PC-9 (cell line): ENCODE measurements at places on chromosomes 2 and 18. TPM values are rescaled to one million over a fixed set of nuclear protein-coding genes. Genes with fewer than 3 reads are reported as not detected.

DNA sequence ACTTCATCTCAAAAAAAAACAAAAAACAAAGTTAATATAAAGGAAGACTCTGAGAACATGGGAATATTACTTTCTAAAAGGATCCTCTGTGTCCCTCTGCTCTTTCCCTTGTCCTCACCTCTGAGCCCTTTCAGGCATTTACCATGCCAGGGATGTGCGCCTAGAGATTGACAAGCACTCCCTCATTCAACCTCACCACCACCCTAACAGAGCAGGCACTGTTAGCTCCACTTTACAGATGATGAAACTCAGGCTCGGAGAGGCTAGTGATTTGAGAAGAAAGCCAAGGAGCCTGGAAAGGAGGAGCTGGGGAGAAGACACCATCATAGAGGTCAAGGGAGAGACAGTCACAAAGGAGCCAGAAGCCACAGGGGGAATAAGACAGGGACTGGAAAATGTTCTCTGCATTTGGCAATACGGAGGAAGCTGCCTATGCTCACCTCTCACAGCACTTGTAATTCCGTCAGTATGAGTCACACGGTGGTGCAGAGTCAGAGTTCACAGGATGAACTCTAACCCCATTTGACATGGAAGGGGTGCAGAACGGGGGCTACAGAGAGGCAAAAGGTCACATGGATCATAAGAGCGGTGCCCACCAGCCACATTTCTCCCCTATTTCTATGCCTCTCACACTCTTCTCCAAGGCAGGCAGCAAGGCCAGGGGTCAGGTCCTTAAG is 101.8 kb upstream of the NFU1 start:
- H3K4me1 ChIP-seq = peaks cover 38% of the 10 kb centered on the region
- no peak overlapping the region for H3K4me3 ChIP-seq
- H3K27ac ChIP-seq = peak overlapping the region; percentile 62
- H3K36me3 ChIP-seq = peaks cover 30% of the 10 kb centered on the region; the same call in 1 of the 2 replicates

- no peaks in the 10 kb centered on the region for H3K27me3 ChIP-seq
- H3K4me1 ChIP-seq = no peaks in the 10 kb centered on the region
- no peak for DNase-seq
- no peaks in the 10 kb centered on the region for H3K36me3 ChIP-seq
- no peak overlapping the region for H3K4me3 ChIP-seq
These were observed 50.1 kb upstream of the GAREM1 start for GRCh38 chr18:32520771-32521170.

- H3K27me3 ChIP-seq = no peaks in the 10 kb centered on the region
- DNase-seq = peak; percentile 48
- H3K27ac ChIP-seq = no peak overlapping the region
These were observed 219.8 kb upstream of the PARD3B start for GRCh38 chr2:204325468-204325867.

DNA sequence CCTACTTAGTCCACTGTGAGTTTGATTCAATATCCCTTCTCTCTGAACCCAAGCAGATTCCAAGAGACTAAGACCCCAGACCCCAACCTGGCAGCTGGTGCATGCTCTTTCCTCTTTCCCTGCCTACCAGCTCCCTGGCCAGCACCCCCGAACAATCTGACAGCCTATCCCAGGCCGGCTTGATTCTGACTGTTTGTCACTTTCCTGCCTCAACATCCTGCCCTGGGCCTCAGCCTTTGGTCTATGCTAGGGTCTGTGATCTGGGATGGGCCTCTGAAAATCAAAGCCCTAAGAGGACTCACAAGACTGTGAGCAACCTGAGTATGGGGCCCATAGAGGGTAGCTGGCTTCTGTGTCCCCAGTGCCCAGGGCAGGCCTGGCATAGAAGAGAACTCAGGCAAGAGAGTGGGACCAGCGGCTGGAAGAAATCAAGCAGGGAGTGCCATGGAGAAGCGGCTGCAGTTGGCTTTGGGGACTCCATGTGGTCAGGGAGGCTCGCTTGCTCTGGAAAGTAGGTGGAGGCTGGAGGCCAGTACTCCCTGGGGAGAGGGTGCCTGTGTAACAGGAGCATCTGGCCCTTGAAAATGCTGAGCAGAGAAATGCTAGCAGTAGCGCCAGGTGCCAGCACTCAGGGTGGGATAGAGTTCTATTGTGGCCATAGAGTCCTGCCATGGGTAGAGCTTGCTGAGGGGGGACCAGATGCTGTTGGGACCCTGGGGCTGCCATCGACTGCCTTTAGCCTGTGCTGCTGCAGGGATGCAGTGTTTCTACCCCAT is 343.9 kb downstream of the DYSF start:
- H3K27ac ChIP-seq = no peak overlapping the region
- no peak overlapping the region for H3K4me3 ChIP-seq
- DNase-seq = no peak
- H3K27me3 ChIP-seq = no peaks in the 10 kb centered on the region

DNA sequence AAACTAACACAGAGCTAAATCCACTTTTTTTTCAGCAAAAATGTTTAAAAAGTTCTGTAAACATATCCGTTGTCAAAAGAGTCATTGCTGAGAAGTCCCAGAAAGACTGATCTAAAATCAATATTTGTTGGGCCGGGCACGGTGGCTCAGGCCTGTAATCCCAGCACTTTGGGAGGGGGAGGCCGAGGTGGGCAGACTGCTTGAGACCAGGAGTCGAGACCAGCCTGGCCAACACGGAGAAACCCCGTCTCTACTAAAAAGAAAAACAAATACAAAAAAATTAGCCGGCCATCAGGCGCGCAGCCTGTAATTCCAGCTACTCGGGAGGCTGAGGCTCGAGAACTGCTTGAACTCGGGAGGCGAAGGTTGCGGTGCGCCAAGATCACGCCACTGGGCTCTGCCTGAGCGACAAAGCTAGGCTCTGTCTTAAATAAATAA is 1.4 kb downstream of the OLA1 start:
- DNase-seq = peak; percentile 36
- peak overlapping the region; percentile 90 for H3K4me3 ChIP-seq
- peaks cover 42% of the 10 kb centered on the region for H3K4me1 ChIP-seq

GRCh38 chr2:9441556-9441955 is 18.1 kb downstream of the CPSF3 start:
- peaks cover 47% of the 10 kb centered on the region for H3K36me3 ChIP-seq
- H3K4me3 ChIP-seq = no peak overlapping the region
- H3K4me1 ChIP-seq = no peaks in the 10 kb centered on the region

DNA sequence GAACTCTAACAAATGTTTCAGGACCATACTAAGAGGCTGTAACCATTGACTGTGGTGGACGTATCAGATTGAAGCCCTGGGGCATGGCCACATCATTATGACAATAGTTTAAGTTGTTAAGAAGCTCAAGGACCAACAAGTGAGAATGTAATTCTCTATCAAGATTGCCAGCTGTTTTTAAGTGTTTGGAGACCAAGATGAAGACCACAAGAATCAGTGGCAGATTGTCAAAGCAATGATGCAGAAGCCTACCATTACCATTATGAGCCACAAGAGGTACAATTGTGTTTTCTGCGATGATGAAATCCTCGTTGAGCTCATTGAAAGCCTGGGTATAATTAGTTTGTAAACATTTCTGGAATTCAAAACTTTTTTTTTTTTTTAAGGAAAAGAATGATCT is 261.1 kb upstream of the ZEB2 start:
- no peaks in the 10 kb centered on the region for H3K36me3 ChIP-seq
- H3K27ac ChIP-seq = no peak overlapping the region
- H3K4me3 ChIP-seq = no peak overlapping the region
- H3K4me1 ChIP-seq = no peaks in the 10 kb centered on the region
- H3K27me3 ChIP-seq = no peaks in the 10 kb centered on the region

DNA sequence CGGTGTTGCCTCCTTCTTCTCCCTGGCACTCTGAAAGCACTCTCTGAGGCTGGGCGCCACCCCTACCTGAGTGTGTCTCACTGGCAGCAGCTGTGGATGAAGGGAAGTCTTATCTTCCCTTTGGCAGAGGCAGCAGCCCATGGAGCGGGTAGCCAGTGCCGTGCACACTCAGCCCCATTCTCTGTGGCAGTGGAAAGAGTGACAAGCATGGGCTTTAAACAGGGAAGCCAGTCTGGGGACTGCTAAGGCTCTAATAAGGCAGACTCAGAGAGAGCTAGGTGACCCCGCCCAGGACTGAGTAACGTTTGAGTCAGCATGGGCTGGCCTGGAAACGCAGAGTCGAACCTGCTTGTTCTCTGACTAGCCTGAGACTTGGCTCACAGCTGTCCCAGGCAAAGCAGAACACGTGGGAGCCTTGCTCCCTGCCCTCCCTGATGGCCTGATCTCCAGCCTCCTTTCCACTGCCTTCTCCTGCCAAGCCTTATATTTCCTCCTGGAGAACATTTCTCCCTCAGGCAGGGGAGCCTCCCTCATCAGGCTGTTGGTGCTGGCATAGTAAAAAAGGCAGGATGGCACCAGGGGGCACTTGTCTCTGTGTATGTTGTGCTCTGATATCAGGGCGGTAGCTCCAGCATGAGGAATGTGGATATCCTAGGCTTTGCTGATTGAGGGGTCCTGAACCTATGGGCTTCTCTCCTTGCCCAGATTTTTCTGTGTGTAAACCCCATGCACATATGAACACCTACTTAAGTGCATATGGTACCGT is 93.9 kb upstream of the LGALSL start:
- no peaks in the 10 kb centered on the region for H3K36me3 ChIP-seq
- peaks cover 67% of the 10 kb centered on the region for H3K4me1 ChIP-seq
- H3K4me3 ChIP-seq = peak overlapping the region; percentile 29; the same call in 1 of the 2 replicates
- no peaks in the 10 kb centered on the region for H3K27me3 ChIP-seq

DNA sequence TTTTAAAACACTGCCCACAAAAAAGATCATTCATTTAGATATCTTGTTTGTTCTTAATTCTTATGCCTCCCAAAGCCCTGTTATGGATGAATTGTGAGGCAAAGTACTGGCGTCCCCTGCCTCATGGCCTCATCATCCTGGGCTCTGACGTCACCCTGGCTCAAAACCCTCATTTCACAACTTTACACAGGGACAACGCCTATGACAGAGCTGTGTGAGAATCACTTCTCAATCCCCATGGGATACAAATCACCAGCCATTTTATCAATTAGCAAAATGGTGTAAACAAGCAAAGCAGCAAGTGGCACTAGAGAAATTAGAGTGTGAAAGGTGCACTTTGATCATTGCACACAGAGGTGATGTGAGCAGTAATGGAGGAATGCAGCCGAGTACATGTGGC is 16.6 kb downstream of the FHOD3 start:
- H3K4me3 ChIP-seq = no peak overlapping the region
- DNase-seq = no peak
- H3K36me3 ChIP-seq = no peaks in the 10 kb centered on the region
- H3K4me1 ChIP-seq = peaks cover 70% of the 10 kb centered on the region

DNA sequence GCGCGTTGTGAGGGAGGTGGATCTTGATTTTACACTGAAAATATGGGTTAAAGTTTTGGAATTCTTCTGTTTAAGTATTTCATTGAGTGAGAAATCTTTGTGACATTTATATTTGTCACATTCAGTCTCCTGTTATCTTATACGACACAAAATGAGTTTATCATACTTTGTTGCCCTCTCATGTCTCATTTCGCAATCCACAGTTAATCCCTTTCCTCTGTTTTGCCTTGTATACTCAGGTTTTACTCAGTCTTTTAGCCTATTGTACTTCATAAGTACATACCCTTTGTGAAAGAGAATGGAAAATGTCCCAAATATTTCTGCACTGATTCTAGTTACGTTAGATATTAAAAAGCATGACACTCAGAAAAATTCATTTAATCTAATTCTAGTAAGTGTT is 142.7 kb downstream of the ATP9B start:
- no peaks in the 10 kb centered on the region for H3K36me3 ChIP-seq
- H3K27me3 ChIP-seq = no peaks in the 10 kb centered on the region
- H3K4me3 ChIP-seq = no peak overlapping the region
- peaks cover 7% of the 10 kb centered on the region; the same call in 1 of the 2 replicates for H3K4me1 ChIP-seq
- DNase-seq = no peak

GRCh38 chr18:56108478-56109367 is 520.7 kb upstream of the TCF4 start:
- H3K36me3 ChIP-seq = no peaks in the 10 kb centered on the region
- no peak for DNase-seq
- no peak overlapping the region for H3K27ac ChIP-seq
- H3K4me3 ChIP-seq = no peak overlapping the region
- H3K27me3 ChIP-seq = no peaks in the 10 kb centered on the region

DNA sequence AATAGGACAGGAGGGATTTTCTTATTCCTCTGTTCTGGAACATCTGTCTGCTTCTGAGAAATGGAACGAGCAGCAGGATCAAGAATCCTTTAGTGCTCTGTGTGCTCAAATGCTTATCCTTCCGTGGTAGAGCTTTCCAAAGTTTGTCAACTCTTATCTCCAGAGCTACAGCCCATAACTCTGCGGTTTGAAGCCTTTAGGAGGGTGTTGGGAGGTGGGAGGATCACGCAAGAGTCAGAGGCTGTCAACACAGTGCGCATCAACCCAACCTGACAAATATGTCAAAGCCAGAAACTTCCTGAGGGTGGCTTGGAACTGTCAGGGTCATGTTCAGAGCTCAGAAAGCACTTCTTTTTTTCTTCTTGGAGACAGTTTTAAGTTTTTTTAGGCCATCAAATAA is 95.9 kb downstream of the CRIM1 start:
- DNase-seq = no peak
- H3K27ac ChIP-seq = no peak overlapping the region
- H3K27me3 ChIP-seq = no peaks in the 10 kb centered on the region
- H3K4me1 ChIP-seq = 0 out of 2 replicates have a peak, but pooled peaks cover 3% of the 10 kb centered on the region

DNA sequence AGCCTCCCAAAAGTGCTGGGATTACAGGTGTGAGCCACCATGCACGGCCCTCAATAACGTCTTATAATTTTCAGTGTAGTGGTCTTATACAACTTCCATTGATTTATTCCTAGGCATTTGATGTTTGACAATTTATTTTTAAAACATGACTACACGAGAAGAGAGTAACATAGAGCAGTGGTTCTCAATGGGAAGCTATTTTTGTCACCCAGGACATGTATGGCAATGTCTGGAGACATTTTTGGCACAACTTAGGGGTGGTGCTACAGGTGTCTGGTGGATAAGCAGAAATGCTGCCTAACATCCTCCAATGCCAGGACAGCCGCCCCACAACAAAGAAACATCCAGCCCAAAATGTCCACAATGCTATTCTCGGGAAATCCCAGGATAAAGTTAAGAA is 12.7 kb upstream of the ANXA4 start:
- no peaks in the 10 kb centered on the region for H3K36me3 ChIP-seq
- no peaks in the 10 kb centered on the region for H3K4me1 ChIP-seq
- no peak for DNase-seq
- no peak overlapping the region for H3K27ac ChIP-seq

- no peak overlapping the region for H3K4me3 ChIP-seq
- H3K36me3 ChIP-seq = no peaks in the 10 kb centered on the region
- H3K27ac ChIP-seq = no peak overlapping the region
- peaks cover 33% of the 10 kb centered on the region for H3K4me1 ChIP-seq
These were observed 32.0 kb upstream of the CAB39 start for GRCh38 chr2:230680463-230681170.

DNA sequence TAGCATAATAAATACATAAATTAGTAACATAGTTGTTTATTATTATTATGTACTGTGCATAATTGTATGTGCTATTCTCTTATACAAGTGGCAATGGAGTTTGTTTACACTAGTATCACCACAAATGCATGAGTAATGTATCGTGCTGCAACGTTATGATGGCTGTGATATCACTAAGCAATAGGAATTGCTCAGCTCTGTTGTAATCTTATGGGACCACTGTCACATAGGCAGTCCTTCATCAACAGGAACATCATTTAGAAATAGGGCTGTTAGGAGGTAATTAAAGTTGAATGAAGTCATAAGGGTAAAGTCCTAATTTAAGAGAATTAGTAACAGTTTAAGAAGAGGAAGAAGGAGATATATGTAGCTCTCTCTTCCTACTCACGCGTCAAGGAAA is 33.8 kb downstream of the TEX51 start:
- H3K36me3 ChIP-seq = no peaks in the 10 kb centered on the region
- no peaks in the 10 kb centered on the region for H3K4me1 ChIP-seq
- H3K27ac ChIP-seq = no peak overlapping the region

The FEV gene
- not detected in 2 replicates for total RNA-seq

The GALNT13 gene
- 3.6 and 4.0 TPM in 2 replicates for total RNA-seq

The OXER1 gene
- not detected in 2 replicates for total RNA-seq

The TUBB8B gene
- not detected in 2 replicates for total RNA-seq

The ZBTB7C gene
- not detected in 2 replicates for total RNA-seq

The MOGAT1 gene
- total RNA-seq = 0.35 and 0.65 TPM in 2 replicates
